ENCODE measurements at places on chromosomes 1 and 21.

- DNase-seq = no peak
Observed at GRCh38 chr1:170790175-170790574, 126.2 kb downstream of the PRRX1 start.

- no peak for DNase-seq
Observed at GRCh38 chr1:231206856-231207255, 34.2 kb upstream of the GNPAT start.

DNA sequence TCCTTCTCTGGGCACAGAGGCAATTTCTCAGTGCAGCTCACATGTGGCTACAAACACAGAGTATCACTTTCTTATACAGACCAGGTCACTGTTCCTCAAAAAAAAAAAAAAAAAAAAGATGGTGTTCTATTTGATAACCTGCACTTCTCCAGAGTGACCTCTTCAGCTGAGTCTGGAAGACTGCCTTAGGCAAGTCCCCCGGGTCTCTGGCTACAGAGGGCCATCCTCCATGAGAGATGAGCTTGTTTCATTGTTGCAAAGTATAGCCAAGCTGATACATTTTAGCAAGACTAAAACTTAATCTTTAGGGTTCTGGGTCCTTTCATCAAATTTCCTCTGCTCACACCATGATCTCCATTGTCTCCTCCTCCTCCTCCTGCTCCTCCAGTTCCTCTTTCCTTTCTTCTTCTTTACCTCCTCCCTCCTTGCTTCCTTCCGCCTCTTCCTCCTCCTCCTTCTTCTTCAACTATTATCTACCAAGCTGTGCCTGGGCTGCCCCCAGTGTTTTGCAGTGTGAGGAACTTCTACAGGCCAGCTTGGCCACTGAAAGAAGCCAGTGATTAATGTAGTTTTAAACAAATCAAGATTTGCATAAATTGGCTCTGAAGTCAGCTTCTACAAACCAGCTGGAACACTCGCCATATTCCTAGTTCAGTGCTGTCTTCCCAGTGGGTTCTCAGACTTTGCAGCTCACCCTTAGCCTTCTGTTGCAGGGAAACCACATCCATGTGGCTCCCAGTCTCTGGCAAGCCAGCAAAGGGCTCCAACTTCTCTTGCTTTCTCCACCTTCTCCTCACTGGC lies 139.4 kb downstream of the RUNX1 start:
- DNase-seq = no peak

DNA sequence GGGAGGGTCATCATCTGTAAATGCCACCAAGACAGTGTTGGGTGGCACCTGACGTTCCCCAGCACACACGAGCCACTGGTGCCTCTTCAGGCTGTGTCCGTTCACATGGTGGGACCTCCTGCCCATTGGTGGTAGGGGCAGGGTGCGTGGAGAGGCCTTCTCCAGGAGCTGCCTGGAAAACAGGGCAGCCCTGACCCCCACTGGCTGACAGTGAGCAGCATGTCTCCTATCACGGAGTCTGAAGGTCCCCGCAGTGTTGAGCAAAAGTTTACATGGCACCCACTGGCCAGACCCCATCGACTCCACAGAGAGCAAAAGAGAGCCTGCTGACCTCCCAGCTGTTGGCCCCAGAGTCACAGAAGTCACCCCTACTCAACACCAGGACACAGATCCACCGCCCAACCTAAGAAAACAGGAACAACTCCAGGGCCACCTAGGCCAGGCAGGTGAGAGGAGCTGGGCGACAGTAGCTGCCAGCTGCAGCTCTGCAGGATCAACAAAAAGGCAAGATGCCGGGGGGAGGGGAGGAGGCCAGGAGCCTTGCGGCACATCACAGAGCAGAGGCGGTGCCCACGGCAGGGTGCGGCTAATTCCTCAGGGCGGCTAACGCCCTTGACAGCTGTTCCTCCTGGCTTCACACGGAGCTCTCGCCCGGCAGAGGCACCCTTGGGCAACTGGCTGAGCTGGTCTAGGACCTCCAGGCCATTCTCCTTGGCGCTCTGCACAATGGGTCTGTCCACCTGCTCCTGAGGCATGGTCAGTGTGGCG lies 14.4 kb upstream of the IFI6 start:
- peak; percentile 30 for DNase-seq

DNA sequence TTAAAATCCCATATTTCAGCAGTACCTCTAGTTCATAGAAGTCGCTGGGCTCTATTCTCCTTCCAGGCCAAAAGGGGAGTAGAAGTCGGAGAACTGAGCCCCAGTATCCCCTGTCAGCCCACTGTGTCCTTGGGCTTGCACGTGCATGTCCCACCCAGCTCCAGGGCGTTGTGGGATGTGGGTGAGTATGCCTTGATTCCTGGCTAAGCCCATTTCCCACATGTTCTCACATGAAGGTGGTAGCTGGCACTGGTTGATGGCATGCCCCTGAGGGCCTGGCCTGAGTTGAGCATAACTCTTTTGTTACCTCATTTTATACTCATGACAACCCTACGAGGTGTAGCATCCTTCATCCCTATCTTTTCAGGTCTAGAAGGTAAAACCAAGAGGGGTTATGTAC lies 8.0 kb downstream of the SLC6A17 start:
- DNase-seq = no peak

GRCh38 chr1:12480041-12480440 lies 138.0 kb downstream of the DHRS3 start:
- DNase-seq = no peak

- no peak for DNase-seq
Observed at GRCh38 chr21:15195768-15196167, 131.0 kb upstream of the NRIP1 start.

DNA sequence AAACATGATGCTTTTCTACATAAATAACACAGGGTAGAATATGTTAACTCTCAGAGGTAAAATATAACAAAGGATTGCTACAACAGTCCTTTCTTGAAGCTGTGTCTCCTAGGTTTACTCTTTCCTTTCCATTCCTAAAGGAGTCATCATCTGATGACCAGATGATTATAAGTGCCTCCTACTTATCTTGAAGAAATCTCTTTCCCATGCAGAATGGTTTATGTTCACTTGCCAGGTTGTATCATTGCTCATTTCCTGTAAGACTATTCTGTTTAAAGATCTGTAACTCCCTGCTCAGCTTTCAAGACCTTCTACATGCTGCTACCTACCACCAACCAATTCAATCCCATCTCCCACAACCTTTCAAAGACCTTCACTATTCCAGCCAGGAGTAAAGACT lies 51.5 kb upstream of the PTCH2 start:
- DNase-seq = no peak

Measured in WTC11 (cell line).